Aorta (tissue), 5 donors: ENCODE measurements at places on chromosomes 3 and 15. TPM values are rescaled to one million over a fixed set of nuclear protein-coding genes. Genes with fewer than 3 reads are reported as not detected.

The DNAH12 gene
- 0.10 TPM for total RNA-seq

The GABRG3 gene
- not detected for total RNA-seq

- no peak overlapping the region for H3K4me3 ChIP-seq
- H3K27ac ChIP-seq: no peak overlapping the region
- H3K36me3 ChIP-seq: no peaks in the 10 kb centered on the region
- DNase-seq: no peak
Observed at GRCh38 chr3:5275529-5275928, 88.0 kb downstream of the EDEM1 start.

DNA sequence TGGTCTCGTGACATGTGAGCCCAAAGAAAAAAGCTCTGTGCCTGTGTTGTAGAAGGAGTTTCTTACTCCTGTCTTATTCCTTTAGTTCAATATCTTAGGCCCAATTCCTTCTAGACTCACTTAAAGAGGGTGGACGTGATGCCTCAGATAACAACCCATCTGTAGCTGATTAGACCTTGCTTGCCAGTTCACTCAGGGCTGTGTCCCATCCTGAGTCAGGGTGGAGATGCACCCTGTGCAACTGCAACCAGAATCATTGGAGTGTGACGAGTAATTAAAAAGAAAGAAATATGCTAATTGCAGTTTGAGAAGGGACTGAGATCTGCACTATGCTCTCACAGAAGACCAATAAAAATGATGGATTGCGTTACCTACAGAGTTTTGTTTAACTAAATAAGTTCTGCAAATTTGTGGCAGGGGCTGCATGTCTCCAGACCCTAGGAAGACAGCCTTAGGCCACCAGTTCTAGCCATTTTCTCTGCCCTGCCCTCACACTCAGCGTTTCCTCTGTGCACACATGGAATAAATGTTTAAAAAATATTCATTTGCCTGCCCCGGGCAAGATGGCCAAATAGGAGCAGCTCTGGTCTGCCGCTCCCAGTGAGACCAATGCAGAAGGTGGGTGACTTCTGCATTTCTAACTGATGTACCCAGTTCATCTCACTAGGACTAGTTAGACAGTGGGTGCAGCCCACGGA is 83.0 kb downstream of the MOBP start:
- no peak overlapping the region for H3K4me3 ChIP-seq
- H3K27ac ChIP-seq: no peak overlapping the region
- H3K27me3 ChIP-seq: no peaks in the 10 kb centered on the region

The WWTR1 gene
- 225 TPM for total RNA-seq

The CKMT1A gene
- total RNA-seq: not detected

DNA sequence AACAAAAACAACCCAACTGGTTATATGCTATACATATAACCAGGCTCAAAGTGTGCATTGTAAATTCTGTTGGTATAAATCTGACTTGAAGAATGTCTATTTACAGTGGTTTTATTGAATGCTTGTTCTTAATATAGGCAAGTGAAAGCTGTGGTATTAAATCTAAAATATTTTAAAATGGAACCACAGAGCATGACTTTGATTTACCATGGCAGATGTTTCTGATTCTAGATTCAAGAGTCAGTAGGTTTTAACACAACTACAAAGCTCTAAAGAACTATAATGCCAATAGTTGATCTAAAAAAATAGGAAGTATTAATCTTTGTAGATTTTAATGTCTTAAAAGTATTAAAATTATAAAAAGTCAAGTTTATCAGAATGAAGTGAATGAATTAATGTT is 141.9 kb upstream of the PLSCR5 start:
- no peaks in the 10 kb centered on the region for H3K4me1 ChIP-seq
- no peak overlapping the region for H3K4me3 ChIP-seq
- H3K27me3 ChIP-seq: no peaks in the 10 kb centered on the region

DNA sequence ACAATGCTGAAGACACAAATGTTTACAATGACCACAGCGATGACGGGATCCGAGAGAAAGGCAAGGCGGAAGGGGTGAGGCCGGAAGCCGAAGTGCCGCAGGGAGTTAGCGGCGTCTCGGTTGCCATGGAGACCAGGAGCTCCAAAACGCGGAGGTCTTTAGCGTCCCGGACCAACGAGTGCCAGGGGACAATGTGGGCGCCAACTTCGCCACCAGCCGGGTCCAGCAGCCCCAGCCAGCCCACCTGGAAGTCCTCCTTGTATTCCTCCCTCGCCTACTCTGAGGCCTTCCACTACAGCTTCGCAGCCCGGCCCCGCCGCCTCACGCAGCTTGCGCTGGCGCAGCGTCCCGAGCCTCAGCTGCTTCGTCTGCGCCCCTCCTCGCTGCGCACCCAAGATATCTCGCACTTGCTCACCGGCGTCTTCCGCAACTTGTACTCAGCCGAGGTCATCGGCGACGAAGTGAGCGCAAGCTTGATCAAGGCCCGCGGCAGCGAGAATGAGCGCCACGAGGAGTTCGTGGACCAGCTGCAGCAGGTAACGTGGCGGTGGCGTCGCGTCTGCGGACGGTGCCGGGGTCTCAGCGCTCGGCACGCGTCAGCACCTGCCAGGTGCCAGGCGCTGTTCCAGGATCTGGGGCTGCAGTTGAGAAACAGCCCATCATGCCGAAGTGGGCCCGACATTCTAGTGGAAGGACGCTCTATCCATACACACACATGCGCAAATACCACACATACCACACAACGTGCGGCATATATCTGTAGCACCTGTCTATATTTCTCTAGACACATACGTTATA is at the start of gene DLEC1:
DLEC1 (plus strand) TSS at position 108 of the 798 bp plus-strand sequence; CDS start at position 126, 18 bp downstream.
- DNase-seq: peak; percentile 89
- H3K36me3 ChIP-seq: no peaks in the 10 kb centered on the region
- H3K27me3 ChIP-seq: no peaks in the 10 kb centered on the region
- H3K27ac ChIP-seq: no peak within 1 kb of the TSS
- no peaks in the 10 kb centered on the region for H3K4me1 ChIP-seq
- H3K4me3 ChIP-seq: peak within 1 kb of the TSS; percentile 19

The MELTF gene
- total RNA-seq: 6.0 TPM

GRCh38 chr15:92947071-92947730 is 47.1 kb downstream of the CHD2 start:
- no peak for DNase-seq
- no peak overlapping the region for H3K27ac ChIP-seq
- no peaks in the 10 kb centered on the region for H3K27me3 ChIP-seq
- H3K4me3 ChIP-seq: no peak overlapping the region
- no peaks in the 10 kb centered on the region for H3K4me1 ChIP-seq

DNA sequence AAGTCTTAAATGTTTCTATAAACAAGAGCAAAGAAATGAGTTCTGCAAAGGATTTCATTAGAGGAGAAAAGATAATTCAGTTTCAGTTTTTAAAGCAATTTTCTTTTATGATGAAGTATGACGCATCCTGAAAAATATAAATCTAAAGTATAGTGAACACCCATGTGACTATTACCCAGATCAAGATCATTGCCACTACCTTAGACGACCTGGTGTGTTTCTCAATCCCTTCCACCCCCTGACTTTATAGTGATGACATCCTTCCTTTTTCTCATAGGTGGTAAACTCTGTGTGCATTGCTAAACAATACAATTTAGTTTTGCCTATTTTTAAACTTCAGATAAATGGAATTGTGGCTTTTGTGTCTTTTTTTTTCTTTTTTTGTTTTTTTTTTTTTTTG is 8.4 kb downstream of the STT3B start:
- no peak overlapping the region for H3K27ac ChIP-seq
- H3K27me3 ChIP-seq: no peaks in the 10 kb centered on the region

DNA sequence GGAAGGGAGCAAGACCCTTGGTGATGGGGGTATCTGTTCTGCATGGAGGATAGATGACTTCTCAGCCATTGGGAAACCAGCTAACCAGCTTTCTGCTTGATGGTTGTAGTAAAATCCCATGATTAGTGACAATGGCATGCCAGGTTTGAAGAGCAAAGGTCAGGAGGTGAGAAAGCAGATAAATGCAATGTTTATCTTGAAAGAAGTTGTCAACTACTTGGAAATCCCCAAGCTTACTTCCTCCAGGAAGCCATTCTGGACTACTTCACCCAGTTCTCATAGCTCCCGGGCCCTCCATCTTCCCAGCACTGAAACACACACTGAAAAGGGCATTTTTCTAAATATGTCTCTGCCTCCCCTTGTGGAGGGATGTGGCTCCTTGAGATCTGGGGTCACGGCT is 51.3 kb downstream of the SMAD3 start:
- H3K4me1 ChIP-seq: peaks cover 17% of the 10 kb centered on the region
- H3K4me3 ChIP-seq: no peak overlapping the region
- no peaks in the 10 kb centered on the region for H3K27me3 ChIP-seq
- H3K36me3 ChIP-seq: no peaks in the 10 kb centered on the region
- H3K27ac ChIP-seq: no peak overlapping the region
- peak; percentile 36 for DNase-seq

GRCh38 chr15:34014556-34014955 is 24.4 kb downstream of the AVEN start:
- no peaks in the 10 kb centered on the region for H3K4me1 ChIP-seq
- no peaks in the 10 kb centered on the region for H3K27me3 ChIP-seq
- no peak overlapping the region for H3K4me3 ChIP-seq

DNA sequence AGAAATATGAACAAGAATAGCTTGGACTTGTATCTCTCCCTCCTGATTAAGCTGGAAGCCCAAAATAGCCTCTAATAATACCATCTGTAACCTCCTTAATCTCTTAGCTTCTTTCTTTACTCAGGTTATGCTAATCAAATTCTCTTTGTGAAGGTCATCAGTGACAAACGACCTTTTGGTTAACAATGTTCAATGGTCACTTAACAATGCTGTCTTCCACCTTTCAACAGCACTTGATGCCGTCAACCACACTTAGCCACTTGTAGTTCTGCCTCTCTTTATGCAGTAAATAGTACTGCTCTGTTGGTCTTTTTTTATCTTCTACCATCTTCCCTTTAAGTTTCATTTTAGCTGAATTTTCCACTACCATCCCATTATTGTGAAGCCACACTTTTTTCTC is 476.6 kb upstream of the TGFBR2 start:
- H3K27ac ChIP-seq: no peak overlapping the region
- H3K4me1 ChIP-seq: no peaks in the 10 kb centered on the region
- H3K36me3 ChIP-seq: no peaks in the 10 kb centered on the region
- no peak for DNase-seq
- H3K27me3 ChIP-seq: no peaks in the 10 kb centered on the region

- H3K27ac ChIP-seq: no peak overlapping the region
- H3K4me1 ChIP-seq: no peaks in the 10 kb centered on the region
- no peaks in the 10 kb centered on the region for H3K27me3 ChIP-seq
- no peaks in the 10 kb centered on the region for H3K36me3 ChIP-seq
Observed at GRCh38 chr3:152328841-152329240, 60.1 kb downstream of the MBNL1 start.

GRCh38 chr15:40163657-40164416 is 3.0 kb downstream of the BUB1B start:
- no peak for DNase-seq
- no peak overlapping the region for H3K4me3 ChIP-seq
- H3K27ac ChIP-seq: no peak overlapping the region
- no peaks in the 10 kb centered on the region for H3K27me3 ChIP-seq
- H3K4me1 ChIP-seq: no peaks in the 10 kb centered on the region

The SCAANT1 gene
- total RNA-seq: not detected

The CCDC54 gene
- total RNA-seq: not detected

The COL7A1 gene
- 5.4 TPM for total RNA-seq

The CNTN3 gene
- 3.4 TPM for total RNA-seq

GRCh38 chr15:93195109-93195508 is 106.1 kb upstream of the RGMA start:
- H3K36me3 ChIP-seq: no peaks in the 10 kb centered on the region
- no peak overlapping the region for H3K27ac ChIP-seq
- no peak overlapping the region for H3K4me3 ChIP-seq
- no peak for DNase-seq
- no peaks in the 10 kb centered on the region for H3K27me3 ChIP-seq
- no peaks in the 10 kb centered on the region for H3K4me1 ChIP-seq

GRCh38 chr3:155753038-155753639 is 8.3 kb upstream of the PLCH1 start:
- no peak for DNase-seq
- H3K27me3 ChIP-seq: no peaks in the 10 kb centered on the region
- no peak overlapping the region for H3K27ac ChIP-seq
- H3K36me3 ChIP-seq: no peaks in the 10 kb centered on the region
- no peaks in the 10 kb centered on the region for H3K4me1 ChIP-seq
